ENCODE measurements at places on chromosomes 13 and 19.

DNA sequence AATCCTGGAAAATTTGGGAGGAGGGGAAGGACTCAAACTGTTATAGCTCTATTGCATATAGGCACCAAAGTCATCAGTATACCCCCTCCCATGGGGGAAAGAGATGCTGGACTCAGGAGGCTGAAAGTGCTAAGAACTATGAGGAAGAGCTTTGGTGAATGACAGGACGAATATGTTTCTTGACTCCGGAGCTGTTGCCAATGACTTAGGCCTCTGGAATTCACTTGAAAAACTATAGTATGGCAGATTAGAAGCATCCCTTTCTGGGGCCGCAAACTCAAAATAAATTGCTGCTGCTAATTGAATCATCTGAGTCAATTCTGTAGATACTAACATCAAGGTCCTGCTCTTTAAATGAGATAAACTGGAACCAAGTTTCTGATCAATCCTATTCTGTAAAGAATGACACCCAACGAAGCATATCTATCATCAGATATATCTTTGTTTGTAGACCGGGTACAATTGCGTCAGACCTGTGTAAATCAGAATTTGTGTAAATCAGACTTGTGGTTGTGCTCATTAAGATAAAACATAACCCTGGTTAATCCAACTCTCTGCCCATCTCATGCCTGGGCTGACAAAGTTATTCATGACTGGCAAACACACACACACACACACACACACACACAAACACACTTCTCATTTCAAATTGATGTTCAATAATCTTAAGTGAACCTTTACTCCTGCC is 1793.8 kb upstream of the PCDH20 start:
- no peak for DNase-seq

DNA sequence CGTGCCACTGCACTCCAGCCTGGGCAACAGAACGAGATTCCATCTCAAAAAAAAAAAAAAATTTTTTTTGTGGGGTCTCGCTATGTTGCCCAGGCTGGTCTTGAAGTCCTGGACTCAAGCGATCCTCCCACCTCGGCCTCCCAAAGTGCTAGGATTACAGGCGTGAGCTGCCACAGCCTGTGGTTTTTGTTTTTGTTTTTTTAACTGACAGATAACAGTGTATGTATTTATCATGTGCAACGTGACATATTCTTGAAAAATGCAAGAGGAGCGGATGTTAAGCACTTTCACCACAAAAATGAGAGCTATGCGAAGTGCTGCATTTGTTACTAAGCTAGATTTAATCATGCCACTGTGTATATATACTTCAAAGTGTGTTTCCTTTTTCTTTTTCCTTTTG is 49.0 kb downstream of the ARHGEF18 start:
- no peak for DNase-seq

- peak; percentile 14 for DNase-seq
Observed at GRCh38 chr19:6890401-6890913, 3.1 kb downstream of the ADGRE1 start.

- no peak for DNase-seq
Observed at GRCh38 chr13:48249018-48249417, 16.0 kb downstream of the ITM2B start.

DNA sequence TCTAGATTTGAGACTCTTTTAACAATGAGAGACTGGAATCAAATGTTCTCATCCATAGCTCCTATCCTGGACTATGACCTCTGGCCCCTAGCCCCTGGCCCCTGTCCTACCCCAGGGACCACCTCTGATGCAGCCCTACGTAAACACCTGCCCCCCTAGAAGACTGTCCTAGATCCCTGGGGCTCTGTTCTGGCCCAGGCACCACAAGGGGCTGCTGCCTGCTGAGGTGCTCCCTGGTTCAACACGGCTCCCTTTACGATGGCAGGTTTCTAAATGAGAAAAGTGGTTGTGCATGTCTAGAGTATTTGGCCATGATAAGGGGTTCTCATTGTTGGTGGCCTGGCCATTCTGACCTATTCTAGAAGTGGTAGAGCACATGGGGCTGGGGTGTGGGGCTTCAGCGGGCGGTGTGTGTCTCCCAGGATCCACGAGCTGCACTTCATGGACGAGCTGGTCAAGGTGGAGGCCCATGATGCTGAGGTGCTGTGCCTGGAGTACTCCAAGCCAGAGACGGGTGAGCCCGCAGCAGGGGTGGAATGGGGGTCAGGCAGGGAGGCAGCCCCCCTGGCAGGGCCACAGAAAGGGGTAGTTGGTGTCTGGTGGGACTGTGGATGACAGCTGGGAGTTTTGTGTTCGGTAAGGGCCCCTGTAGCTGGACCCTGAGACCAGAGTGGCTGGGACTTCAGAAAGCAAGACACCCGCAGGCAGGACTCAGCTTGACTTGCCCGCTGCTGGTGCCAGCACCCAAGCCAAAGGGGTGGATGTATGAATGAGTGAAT is 26.5 kb upstream of the OVOL3 start:
- DNase-seq, result no peak

- no peak for DNase-seq
Observed at GRCh38 chr13:94481941-94482340, 2.5 kb upstream of the DCT start.

GRCh38 chr19:2573916-2574315 is 98.0 kb downstream of the GADD45B start:
- DNase-seq, result no peak

DNA sequence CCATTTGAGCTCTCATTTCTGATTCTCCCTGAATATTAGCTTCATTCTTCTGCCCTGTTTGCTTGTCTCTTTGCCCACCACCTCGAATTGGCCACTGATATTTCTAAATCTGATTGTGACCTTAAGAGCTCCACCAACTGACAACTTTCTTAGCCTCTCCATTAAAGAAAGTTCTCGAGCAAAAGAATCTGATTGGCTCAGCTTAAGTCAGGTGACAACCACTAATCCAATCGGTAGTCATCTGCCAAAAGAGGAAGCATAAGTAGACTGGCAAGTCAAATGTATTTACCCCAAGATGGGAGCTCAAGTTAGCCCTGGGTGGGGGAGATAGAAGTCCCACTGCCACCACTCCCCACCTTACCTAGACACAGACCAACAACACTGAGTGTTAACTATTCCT is 41.5 kb downstream of the NOTCH3 start:
- DNase-seq, result no peak

DNA sequence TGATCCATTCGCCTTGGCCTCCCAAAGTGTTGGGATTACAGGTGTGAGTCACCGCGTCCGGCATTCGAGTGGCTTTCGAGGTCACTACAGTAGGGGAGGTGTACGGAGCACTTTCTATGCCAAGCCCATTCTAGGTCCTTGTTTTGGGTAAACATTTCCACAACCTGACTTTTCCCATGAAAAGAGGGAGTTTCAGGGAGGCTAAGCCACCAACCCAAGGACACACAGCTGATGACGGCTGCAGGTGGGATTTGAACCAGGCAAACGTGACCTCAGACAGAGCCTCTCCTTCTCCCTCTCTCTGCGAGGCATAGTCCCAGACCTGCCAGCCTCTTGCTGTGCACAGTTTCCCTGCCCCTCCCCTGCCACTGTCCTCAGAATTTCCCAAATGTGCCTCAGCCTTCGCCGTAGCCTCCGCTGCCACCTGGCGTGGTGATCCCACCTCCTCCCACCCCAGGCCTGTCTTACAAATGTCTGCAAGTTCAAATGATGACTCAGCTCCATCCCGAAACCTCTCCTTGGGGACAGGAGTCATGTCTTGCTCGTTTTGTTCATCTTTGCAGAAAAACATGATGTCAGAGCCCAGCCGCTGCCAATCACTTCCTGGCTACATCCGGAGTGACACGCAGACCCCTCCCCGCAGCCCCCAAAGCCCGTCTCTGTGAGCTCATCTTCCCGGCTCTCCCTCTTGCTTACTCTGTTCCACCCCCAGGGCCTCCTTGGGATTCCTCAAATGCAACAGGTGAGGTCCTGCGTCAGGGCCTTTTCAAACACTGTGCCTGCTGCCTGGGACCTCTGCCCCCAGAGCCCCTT is 6.6 kb upstream of the GADD45B start:
- no peak for DNase-seq

DNA sequence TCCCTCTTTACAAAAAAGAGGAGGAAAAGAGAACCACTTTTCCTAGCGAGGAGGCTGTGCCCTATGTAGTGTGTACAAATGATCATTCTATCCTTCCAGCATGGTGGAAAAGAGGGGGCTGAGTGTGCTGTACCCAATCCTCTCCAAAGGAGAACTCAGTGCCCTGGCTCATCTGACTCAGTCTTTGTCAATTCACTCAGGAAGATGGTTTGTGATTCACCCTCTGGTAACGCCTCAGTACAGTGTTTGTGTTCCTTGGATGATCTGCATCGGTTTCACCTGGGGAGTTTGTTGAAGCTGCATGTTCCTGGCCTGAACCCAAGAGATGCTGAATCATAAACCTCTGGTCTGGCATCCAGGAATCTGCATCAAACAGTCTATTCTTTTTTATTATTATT is 18.3 kb upstream of the ENOX1 start:
- no peak for DNase-seq

DNA sequence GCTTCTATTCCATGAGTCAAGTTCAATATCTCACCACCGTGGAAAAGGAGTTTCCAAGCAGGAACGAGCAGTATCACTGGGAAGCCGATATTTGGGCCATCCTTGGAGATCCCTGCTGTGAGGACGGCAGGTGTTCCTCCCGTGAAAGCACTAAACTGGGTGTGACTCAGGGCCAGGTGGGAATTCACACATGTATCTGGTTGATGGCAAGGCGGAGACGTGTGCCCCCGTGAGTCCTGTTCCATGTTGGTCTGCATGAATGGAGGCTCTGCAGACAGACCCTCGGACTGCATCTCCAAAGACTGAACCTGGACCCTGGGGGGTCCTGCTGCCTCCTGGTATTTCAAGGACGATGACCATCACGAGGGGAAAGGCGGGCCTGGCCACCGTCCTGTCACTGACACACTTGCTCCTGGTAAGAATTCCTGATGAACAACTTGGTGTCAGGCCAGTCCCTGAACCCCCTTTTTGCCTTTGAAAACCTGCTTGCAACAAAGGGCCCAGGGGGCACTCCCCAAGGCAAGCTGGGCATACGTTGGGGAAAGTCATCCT is 22.8 kb upstream of the GAS6 start:
- DNase-seq, result no peak

DNA sequence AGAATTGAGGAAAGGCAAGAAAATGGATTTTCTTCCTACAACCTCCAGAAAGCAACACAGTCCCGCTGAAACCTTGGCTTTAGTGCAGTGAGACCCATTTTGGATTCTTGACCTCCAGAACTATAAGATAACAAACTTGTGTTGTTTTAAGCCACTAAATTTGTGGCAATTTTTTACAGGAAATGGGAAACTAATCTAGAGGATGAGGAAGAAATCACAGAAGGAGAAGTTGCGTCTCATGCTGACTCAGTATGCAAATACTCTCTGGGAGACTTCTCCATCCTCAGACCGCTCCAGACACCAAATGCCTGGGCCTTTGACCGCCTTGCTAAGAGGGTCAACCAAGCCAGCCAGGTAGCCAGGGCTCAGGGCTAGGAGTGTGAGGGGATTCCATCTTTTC is 13.1 kb upstream of the CEACAM16 start:
- no peak for DNase-seq

DNA sequence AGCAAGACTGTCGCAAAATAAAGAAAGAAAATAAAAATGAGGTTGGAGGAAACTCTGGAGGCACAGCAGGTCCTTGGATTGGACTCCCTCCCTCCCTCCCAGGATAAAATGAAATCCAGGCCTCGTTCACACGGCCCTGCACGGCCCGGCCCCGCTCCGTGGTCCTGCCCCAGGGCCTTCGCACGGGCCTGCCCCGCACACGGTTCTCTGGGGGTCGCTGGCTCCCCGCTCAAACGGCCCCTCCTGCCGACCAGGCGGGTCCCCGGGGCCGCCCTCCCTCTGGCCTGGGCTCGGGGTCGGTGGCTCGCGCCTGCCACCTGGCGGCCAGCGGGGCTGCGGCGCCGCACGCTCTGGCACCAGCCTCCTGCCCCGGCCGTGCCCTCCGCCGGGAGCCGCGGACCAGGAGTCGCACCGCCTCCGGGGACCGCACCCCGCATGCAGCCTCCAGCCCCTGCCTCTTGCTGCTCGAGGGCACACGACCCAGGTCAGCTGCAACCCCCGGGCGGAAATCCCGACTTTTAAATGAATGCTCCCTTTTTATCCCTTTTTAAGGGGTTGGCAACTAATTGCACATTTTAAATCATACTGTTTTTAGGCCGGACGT is 1.5 kb upstream of the WDR18 start:
- peak; percentile 72 for DNase-seq

DNA sequence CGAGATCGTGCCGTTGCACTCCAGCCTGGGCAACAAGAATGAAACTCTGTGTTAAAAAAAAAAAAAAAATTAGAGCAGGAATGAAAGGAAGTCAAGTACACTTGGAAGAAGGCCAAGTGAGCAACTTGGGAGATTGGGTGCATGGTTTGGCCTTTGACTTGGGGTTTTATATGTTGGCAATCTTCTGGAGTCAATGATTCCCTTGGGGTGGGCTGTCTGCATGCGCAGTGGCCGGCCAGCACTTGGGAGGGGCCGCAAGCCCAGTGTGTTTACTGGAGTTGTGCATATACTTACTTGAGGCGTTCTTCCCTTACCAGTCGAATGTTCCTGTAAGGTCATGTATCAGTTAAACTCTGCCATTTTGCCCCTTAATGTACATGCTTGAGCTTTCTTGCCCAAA is 103.9 kb downstream of the FAM216B start:
- DNase-seq, result no peak

DNA sequence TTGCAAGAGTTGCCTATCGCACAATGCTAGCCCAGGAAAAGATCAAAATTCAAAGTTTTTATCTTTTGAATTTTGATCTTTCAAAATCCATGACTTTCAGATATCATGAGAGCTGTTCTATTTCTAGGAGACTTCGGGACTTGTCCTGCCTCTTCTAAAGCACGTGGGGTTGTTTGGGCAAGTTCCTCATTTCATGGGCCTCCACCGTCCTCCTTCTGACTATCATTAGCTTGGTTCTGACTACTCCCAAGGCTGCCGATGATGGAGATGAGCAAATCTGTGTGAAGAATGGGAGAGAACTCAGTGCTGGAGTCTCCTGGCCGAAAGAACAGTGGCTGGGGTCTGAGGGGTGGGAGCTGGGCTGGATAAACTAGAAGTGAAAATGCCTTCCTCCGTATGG is 86.5 kb downstream of the COL4A1 start:
- DNase-seq, result no peak

DNA sequence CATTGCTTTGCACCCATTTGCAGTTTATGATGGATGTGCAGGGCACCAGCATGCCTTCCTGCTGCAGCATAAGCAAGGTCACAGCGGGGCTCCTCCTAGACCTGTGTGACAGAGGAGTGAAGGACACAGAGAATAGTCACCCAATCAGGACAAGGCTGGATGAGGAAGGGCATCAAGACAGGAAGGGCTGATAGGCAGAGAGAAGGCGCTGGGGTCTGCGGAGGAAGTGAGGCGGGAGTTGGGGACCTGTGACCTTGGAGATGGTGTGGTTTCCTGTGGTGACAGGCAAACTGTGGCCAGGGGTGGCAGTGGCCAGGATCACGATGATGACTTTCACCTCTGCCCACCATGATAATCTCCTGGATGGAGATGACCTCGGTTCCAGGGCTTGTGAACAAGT is 16.4 kb upstream of the KCTD15 start:
- no peak for DNase-seq

DNA sequence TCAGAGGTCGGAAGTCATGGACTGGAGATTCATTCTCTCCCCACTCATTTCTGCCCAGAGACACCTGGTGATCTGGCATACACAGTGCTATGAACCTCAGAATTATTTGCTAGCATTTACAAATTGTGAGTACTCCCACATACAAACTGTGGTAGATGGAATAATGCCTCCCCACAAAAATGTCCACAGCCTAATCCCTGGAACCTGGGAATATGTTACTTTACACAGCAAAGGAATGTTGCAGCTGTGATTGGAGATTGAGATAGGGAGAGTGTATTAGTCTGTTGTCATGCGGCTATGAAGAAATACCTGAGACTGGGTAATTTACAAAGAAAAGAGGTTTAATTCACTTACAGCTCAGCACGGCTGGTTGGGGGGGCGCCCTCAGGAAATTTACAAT is 3.1 kb upstream of the UQCRFS1 start:
- no peak for DNase-seq
